ENCODE measurements at places on chromosomes 4 and X. TPM values are rescaled to one million over a fixed set of nuclear protein-coding genes. Genes with fewer than 3 reads are reported as not detected.

DSPP gene
- total RNA-seq = not detected

EXOSC9 gene
- 11.2 TPM for total RNA-seq

EFNB1 gene
- total RNA-seq = 60.7 TPM

HSFX2 gene
- total RNA-seq = 0.68 TPM

MXRA5 gene
- 0.94 TPM for total RNA-seq

Data from pericardium fibroblast (primary cell).